Osteoblast (primary cell): ENCODE measurements at places on chromosomes 4 and X. TPM values are rescaled to one million over a fixed set of nuclear protein-coding genes. Genes with fewer than 3 reads are reported as not detected.

- H3K27me3 ChIP-seq = no peaks in the 10 kb centered on the region
- no peak overlapping the region for H3K27ac ChIP-seq
- no peak for DNase-seq
- no peaks in the 10 kb centered on the region for H3K36me3 ChIP-seq
These were observed 338.1 kb upstream of the F9 start for GRCh38 chrX:139192386-139192961.

- no peaks in the 10 kb centered on the region for H3K36me3 ChIP-seq
- H3K27me3 ChIP-seq = no peaks in the 10 kb centered on the region
- no peak overlapping the region for H3K27ac ChIP-seq
- no peak for DNase-seq
- H3K4me3 ChIP-seq = no peak overlapping the region
These were observed 133.0 kb downstream of the MAD2L1 start for GRCh38 chr4:119933606-119934005.

BMPR1B gene
- 2.5 and 7.1 TPM in 2 replicates for total RNA-seq

ZFP42 gene
- total RNA-seq = not detected in 2 replicates
